NCI-H2107 (cell line): ENCODE measurements at places on chromosomes 2 and 18.

- DNase-seq: no peak
These were observed 39.1 kb downstream of the DIPK1C start for GRCh38 chr18:74418023-74418422.

GRCh38 chr2:85778646-85779379 lies 25.0 kb downstream of the ATOH8 start:
- DNase-seq: no peak

DNA sequence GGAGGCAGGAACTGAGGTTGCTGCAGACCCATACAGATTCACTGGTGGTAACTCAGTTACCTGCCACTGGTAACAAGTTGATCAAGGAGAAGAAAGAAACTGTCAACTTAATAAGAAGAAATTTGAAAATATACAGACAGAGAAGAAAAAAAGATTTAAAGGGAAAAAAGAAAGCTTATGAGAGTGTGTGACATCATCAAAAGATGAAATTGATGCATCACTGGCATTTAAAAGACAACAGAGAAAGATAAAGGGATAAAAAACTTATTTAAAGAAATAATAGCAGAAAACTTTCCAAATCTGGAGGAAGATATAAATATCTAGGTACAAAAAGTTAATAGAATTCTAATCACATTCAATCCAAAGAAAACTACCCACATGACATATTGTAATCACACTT lies 1003.2 kb downstream of the TDRD15 start:
- no peak for DNase-seq

DNA sequence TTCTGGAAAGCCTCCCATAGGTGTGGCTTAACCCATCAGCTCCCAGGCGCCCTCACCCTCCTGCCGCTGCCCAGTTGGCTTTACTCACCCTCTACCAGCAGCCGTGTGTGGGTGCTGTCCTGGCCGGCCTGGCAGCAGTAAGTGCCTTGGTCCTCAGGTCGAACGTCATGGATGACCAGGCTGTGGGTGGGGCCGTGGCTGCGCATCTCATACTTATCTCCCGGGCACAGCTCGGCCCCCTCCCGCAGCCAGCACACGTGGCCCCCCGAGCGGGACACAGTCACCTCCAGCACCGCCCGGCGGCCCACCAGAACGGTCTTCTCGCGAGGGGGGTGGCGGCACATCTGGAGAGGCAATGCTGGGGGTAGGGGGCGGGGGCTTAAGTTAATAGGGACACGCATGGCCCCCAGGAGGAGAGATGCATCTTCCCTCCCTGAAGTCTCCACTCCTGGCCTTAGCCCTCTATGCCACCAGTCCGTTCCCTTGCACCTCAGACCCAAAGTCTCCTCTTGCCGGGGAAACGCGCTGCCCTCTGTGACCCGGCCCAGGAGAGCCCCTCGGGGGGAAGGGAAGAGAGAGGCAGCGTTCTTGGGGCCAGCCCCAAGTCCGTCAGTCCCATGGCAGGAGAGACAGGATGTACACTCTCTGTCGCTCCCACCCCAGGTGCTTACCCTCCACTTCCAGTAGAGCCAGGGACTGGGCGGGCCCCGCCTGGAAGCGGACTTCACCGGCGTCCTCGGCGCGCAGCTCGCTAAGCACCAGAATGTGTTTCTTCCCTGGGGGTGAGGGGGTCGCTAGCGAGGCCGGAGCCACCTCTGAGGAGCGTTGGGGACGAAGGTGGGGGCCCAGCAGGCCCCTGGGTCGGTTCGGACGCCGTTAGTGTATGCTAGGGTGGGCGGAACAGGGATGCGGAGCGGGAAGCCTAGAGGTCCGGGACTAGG lies 7.9 kb downstream of the TMEM198 start:
- no peak for DNase-seq

DNA sequence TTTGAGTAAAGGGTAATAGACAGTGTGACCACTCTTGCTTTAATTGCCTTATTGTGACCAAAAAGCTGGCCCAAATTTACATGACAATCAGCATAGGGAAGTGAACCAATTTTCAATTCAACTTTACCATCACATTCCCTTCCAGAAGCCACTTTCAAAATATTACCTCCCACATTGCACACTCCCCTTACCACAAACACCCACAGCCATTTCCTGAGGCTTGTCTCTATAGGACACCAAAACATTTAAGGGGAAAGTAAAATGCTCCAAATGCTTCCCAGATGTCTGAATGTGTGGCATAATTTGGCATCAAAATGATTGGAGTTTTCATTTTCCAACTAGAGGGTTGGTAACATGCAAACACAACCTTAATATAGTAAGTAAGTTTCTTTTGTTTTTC lies 616.1 kb downstream of the SLC4A3 start:
- DNase-seq: no peak

- no peak for DNase-seq
These were observed 6.6 kb downstream of the FOSL2 start for GRCh38 chr2:28399289-28399688.

GRCh38 chr2:49837561-49838293 lies 683.4 kb upstream of the FSHR start:
- DNase-seq: no peak

DNA sequence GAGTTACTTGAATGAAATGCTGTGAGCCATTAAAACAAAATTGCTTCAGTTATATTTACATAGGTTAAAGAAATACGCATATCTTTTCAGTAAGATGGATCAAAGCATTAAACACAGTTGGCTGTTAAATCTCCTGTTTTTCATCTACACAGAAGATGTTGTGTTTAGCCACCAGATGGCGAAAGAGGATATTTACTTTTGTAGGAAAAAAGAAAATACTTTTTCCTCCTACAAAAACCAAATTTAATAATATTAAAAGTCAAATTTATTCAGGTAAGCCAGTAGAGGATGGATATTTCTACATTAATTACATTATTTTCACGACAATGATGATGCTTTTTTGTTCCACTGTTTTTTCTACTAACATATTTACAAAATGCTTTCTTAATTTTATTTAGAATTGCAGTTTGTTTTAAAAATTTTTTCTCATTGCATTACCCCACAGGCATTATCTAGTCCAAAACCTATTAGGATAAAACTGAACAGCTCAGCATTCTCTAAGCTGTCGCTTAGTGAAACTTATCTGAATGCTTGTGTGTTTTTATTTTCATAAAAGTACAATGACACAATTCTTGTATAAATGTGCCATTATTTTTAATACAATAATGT lies 173.7 kb downstream of the ASXL3 start:
- peak; percentile 55 for DNase-seq

GRCh38 chr2:236352761-236353593 lies 88.8 kb upstream of the ASB18 start:
- DNase-seq: no peak

DNA sequence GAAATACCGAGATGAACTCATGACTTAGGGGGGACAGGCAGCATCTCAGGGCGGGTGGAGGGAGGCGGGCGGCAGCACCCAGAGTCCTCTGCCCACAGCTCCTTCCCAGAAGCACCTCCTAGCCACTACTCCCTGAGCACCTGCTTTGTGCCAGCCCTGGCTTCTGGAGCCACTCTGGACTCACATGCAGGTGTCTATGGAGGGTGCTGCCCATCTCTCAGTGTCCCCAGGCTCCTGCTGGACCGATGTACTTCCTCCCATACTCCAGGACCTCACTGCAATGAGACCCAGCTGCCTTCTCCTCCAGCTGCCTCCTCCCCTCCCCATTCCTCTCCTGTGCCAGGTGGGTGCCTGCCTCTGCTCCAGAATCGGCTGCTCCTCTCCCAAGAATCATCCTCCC lies 22.1 kb upstream of the OTOS start:
- DNase-seq: no peak

DNA sequence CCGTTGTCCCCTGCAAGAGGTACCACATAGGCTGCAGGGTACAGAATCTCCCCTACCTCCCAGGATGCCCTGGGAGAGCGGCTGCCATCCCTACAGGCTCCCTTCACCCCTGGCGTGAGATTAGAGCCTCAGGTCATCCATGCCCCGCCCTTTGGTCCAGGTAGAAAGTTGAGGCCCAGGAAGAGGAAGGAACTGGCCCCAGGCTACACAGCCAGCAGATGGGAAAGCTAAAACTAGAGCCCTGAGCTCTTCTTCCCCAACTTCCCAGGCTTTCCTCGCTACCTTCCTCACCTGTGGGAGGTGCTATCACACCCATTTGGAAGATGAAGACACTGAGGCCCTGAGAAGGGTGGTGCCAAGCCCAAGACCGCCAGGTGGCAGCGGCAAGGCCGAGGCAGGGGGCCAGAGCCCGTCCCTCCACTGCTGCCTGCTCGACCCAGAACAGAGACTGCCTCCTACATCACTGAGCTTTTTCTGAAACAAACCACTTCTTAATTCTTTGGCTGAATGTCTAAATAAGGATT lies 25.8 kb downstream of the CIB4 start:
- no peak for DNase-seq

- peak; percentile 41 for DNase-seq
These were observed 5.5 kb downstream of the SLC11A1 start for GRCh38 chr2:218387369-218388194.

- no peak for DNase-seq
These were observed 257.5 kb downstream of the RND3 start for GRCh38 chr2:150230004-150230403.

DNA sequence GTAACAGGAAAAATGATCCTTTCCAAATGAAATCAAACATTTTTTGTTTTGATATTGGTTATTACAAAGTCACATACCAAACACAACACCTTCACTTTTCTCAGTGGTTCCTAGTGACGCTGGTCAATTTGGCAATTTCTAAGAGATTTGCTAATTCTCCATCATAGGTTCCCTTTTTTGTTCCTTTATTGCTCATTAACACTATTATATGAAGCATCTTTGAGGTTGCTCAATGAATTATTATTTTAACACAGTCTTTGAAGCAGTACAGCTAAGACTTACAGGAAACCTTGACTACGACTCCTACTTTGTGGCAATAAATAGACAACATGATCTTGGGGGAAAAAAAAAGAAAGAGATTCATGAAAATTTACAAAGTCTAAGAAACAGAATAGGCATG lies 152.2 kb upstream of the VRK2 start:
- DNase-seq: no peak

DNA sequence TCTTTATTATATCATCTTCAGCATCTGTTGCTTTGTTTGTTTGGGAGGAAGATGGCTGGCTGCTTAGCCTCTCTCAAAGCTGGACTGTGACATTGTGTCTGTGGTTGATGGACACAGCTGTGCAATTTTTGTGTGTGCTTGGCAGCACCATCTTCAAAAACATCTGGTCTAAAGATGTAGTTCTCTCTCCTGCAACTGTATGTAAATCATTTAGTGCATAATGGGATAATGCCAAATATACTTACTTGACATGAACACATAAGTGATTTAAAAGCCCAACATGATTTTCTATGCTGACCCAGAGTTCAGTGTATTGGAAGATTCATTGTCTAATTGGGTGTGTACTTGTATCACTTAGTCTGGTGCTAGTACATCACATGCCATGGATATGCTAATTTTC lies 112.2 kb downstream of the MAP4K4 start:
- DNase-seq: no peak

- no peak for DNase-seq
These were observed 113.3 kb upstream of the MYCN start for GRCh38 chr2:15827001-15827400.

DNA sequence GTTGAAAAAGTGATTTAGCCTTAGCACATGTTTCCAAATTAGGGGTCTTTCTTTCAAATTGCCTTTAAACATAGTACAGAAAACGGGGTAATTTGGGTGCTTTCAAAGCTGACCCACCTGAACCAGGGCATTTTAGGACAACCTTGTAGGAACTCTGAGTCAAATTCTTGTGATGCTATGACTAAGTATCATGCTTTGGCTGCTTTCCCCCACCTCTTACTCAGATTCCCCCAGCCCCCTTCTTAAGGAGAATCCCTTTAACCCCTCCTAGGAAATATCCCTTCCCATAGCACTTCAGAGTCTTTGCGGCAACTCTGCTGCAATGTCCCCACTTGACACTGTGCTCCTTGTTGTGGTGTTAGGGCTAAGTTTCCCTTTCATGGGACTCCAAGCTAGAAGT lies 18.6 kb upstream of the KLF7 start:
- no peak for DNase-seq

DNA sequence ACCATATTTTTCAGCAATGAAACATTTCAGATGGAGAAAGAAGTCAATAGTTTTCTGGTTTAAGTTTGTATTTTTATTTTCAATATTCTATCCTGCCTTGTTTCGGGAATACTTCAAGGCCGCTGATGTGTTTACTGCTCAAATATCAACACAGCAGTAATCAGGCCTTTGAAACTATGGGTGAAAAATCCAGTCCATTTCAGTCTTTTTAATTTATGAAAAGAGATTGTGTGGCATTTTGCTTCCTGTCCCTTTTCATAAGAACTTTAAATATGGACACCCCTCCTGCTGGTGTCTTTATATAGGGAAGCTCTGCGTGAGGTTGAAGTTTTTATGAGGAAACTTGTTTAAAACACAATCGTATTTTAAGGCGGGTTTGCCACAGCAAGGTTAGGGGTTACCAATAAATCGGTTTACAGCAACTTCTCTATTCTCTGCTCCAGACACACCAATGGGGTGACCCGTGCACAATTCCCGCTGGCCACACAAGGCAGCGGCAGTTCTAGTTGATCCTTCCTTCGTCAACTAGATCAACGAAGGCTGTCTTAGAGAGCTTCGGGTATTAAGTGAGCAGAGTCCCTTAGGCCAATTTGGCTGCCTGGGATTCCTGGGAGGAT lies 1.2 kb upstream of the TANC1 start:
- no peak for DNase-seq

DNA sequence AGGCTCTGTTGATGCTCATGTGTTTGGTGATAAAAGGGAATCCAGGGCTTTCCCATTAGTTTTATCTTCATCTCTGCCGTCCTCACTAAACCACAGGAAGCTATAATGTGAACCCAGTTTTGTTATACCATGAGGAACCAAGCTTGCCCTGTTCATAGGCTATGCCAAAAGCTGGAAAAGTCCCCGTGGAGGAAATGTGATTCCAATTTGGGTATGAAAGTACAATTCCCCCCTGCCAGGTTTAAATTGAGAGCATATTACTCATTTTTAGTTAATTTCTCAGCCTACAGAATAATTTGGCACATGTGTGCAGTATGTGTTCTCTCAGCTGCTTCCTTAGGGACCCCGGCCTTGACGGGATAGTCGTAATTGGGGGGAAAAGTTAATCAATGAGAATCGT lies 327.4 kb downstream of the RND3 start:
- no peak for DNase-seq

DNA sequence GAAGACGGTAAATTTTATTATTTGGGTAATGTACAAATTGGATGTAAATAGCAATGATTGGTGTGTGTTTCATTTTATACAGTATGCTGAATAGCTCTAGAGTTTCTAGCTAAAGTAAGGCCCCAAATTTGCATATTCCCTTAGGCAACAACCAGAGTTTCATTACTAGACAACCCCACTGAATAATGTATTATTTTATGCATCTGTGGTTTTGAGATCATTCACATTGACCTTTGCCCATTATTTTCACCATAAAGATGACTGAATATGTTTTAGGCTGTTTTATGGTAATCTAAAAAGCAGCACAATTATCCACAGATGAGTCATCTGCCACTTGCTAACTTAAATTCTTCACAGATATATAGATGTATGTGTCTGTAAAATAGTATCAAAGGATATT lies 44.5 kb upstream of the C2orf74 start:
- no peak for DNase-seq

GRCh38 chr2:60483401-60483800 lies 70.1 kb downstream of the BCL11A start:
- no peak for DNase-seq

- no peak for DNase-seq
These were observed 86.4 kb downstream of the OSR1 start for GRCh38 chr2:19272039-19272438.
